ENCODE measurements at places on chromosomes 3 and 15.

- DNase-seq: no peak
These were observed 1.6 kb upstream of the NTRK3 start for GRCh38 chr15:88258093-88258641.

GRCh38 chr3:12553921-12554391, 2.9 kb upstream of the MKRN2 start:
- DNase-seq: no peak

GRCh38 chr15:57337868-57338411, 38.4 kb upstream of the CGNL1 start:
- no peak for DNase-seq

DNA sequence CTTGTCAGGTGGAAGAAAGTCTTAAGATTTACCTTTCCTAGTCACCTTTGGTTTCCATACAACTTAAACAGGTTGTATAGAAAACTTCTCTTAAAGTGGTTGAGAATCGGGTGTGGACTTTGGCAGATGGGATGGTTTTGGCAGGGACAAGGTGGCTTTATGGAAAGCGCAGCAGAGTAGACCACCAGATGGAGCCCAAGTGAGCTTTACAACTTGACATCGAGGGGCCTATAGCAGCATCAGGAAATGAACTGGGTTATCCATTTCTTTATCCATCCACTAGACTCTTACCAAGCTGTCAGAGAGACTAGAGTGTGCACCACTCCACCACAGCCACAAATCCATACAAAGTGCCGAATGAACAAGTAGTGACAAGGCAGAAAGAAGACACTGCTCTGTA, 85.3 kb upstream of the MBNL1 start:
- DNase-seq: no peak

DNA sequence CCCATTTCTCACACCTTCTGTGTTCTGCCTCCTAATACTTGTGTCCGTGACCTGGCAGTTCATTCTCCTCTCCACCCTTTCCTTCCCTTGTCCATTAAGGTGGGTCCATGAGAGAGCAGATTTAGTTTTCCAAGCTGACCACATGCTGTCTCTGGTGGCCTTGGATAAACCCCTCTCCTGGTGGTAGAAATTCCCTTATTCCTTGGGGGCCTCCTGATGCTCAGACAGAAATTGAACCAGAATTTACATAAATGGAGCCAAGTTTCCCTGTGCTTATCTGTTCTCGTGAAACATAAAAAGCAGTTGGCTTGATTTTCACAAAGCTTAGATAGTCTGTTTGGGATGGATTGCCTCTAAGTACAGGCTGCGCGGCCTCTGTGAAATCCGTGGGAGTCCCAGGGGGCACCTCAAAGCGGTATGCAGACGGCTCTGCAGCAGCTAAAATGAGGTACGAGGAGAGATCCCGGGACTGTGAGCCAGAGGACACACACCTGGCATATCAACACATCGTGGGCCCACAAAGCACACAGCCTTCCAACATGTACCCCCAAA, 101.0 kb upstream of the NMNAT3 start:
- no peak for DNase-seq

DNA sequence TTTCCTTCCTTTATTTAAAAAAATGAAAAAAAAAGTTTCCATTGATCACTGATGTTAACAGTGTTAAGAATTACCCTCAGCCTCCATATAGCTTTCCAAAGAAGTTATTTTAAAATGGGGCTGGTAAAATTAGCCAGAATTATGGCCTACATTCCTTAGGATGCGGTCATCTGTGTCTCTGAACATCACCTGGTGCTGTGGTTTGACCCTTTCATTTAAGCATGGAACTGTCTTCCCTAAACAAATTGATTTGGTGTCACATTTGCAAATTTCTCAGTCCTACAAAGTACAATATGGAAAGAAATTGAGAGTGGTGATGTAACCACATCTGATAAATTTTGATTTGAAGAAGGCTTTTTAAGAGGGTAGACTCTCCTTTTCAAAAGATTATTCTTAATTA, 40.3 kb upstream of the ZPLD1 start:
- no peak for DNase-seq

DNA sequence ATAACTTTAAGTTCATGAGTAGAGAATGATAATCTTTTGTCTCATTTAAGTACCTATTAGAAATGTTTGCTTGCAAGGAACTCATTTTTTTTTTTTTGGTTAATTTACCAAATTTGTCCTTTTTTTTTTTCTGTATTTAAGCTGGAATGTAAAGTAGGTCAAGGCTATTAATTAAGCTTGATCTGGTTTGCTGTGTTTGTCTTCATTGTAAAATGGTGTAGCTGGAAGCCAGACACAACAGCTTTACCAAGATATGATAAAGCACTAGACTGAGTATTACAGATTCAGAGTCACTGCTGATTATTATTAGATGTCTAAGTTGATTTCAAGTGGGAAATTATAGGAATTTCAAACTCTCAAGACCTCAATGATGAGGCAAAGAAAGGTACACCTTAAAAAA, 15.0 kb upstream of the ZPLD1 start:
- DNase-seq: no peak

DNA sequence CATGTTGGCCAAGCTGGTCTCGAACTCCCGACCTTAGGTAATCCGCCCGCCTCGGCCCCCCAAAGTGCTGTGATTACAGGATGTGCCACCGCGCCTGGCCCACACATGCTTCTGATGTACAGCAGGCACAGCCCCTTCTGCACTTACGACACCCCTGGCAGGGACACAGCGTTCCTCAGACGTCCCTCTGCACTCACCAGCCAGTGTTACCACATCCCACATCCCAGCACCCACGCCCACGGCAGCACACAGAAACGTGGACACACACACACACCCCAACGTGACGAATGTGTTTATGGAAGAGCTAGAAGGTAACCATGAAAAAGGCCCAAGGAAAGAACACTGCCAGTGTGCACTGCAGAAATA, 576 bp upstream of the RPAP1 start:
- DNase-seq: no peak

GRCh38 chr15:68930268-68931022, at the start of gene SPESP1:
Gene SPESP1 (plus strand): TSS chr15:68930525. CDS start chr15:68930654, 129 bp downstream.
- DNase-seq: no peak

DNA sequence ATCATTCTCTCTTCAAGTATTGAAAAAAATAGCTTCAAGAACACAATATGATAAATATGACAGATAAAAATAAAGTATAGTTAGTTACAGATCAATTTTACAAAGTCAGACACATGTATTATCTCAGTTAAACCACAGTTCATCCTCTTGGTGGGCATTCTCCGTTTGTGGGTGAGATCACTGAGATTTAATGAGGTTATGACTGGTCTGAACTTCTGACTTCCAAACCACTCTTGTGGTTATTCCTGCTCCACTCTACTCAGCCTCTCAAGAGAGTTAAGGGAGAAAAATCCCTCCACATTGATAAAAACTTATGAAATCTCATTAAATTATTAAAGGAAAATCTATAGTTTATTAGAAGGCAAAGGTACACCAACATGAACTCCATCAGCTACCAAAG, 229.9 kb upstream of the LRTM1 start:
- DNase-seq: no peak

- no peak for DNase-seq
These were observed 630.9 kb upstream of the AGTR1 start for GRCh38 chr3:148066802-148067201.

- peak; percentile 58 for DNase-seq
These were observed 229.5 kb upstream of the ROPN1 start for GRCh38 chr3:124221422-124221821.

GRCh38 chr15:69973102-69973714, 124.5 kb downstream of the TLE3 start:
- DNase-seq: no peak

DNA sequence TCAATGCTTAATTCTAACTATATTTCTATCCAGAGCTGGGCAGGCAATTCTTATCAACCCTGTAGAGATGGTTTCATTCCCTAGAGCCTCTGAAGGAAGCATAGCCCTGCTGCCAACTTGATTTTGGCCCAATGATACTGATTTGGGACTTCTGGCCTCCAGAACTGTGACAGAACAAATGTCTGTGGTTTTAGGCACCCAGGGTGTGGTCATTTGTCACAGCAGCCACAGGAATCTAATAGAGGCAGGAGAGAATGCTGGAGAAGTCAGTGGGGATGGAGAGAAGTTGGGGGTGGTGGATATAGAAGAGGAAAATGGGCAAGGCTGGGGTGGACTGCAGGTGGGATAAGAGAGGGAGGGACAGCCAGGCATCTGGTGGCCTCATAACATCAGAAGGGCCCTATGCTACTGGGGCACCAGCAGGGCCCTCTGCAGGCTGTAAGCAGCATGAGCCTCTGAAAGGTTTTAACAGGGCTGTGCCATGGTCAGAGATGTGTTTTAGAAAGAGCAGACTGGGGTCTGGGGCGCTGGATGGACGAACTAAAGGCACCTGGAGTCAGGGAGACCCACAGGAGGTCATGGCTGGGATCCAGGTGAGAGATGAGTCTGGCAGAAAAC, 19.8 kb downstream of the MRPS11 start:
- no peak for DNase-seq

- DNase-seq: no peak
These were observed 14.7 kb downstream of the TF start for GRCh38 chr3:133760916-133761315.

GRCh38 chr3:195075199-195075940, 195.6 kb downstream of the XXYLT1 start:
- DNase-seq: no peak

DNA sequence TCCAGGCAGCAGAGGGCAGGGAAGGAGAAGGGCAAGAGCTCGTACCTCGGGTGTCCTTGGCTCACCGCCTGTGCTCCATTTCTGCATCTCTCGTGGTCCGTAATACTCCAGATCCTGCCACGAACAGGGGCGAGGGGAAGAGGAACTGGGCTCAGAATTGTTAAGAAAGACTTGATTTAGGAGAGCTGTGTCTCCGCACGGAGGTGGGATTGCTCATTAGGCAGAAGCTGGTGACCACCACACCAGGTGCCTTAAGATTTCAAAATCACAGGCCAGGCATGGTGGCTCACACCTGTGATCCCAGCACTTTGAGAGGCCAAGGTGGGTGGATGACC, 37.2 kb upstream of the BDH1 start:
- no peak for DNase-seq

DNA sequence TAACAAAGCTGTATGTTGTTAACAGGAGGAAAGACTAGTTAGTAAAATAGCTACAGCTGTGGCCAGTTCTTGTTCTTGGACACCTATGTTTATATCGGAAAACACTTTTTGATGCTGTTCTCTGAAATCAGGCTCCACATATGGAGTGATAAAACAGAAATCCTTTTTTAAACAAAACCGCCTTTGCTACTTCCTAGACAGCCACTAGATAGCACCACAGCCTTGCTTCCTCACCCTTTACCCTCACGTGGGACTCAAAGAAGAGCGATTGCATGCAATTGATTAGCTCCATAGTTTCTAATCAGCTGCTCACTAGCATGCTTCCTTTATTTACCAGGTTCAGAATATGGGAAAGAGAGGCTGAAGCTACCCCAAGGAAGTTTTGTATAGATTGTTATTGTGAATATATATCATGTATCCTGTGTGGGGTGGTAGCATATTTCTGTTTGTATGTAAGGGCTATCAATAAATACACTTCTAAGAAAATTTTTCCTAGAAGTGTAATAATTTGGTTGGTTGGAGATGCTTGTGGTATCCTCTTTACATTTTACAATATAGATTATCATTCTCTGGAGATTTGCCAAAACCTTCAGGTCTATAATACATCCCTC, 4.3 kb upstream of the MTFMT start:
- DNase-seq: no peak

GRCh38 chr3:89113893-89114840, 6.7 kb downstream of the EPHA3 start:
- DNase-seq: no peak

DNA sequence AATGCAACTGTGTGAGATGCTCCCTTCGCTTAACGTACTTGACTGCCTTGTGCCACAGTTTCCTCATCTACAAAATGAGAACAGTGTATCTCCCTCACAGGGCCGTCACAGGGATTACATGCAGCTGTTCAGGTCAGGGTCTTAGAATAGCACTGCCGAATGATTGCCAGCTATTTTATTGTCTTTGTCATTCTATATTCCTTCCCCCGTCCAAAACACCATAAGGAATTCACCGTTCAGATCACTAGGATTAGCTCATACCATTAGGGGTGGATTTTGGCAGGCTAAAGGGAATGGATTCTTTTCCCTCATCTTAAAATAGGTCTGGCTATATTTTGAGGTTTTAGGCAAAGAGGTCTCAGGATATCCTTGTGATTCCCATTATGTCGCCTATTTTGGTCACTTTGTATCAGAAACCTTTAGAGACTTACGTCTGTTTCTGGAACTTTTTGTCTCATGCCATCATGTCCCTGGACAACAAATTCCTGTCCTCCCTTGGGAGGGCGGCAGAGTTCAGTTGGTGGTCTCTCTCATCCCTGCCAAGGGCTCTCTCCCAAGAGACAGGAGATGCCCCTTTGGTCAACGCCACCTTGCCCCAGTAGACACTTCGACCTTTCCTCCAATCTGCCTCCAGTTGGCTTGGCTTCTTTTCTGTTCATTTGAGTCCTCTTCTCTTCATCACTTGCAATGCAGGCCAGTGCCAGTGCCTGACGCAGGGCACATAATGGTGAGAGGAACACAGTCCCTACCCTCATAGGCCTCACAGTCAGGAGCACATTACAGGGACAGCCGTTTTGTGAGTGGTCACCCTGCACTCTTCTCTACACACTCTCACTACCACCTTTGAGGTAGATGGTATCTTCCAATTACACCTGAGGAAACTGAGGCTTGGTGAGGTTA, 171.6 kb upstream of the BHLHE40 start:
- DNase-seq: no peak

DNA sequence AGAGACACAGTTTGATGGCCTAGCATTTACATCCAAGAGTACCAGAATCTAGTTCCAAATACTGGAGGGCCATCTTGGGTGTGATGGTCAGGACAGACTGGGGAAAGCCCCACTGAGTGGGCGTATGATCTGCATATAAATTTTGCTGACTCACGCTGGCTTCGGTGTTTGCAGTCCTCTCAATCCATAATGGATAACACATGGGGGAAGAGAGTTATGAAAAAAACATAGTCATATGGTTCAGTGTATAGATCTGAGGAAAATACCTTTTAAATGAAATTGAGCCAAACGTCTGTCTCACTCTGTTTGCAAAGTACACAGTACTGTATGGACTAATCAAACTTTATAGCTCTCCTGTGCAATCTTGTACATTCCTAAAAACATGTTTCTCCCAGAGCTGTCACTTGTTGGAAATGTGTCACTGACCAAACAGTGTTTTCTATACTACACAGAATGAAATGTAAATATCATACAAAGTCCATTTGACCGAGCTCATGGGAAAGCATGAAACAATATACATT, 125.3 kb upstream of the THBS1 start:
- no peak for DNase-seq

DNA sequence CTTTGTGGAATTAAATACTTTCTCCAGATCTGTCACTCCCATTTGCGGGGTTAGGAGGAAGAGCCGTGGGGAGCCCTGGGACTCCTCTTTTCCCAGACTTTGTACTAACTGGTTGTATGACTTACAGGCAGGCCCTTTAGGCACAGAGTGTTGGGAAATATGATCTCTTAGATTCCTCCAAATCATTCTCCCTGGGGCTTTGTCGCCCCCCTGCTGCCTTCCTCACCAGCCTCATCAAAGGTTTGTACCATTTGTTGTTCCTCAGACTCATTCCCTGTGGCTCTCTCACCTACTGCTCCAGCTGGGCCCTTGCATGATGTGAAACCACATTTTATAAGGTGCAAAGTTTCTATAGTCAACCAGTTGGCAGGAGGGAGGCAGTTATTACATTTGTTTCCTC, 56.4 kb downstream of the CRYGS start:
- DNase-seq: no peak

GRCh38 chr3:71244826-71245488, 338.6 kb downstream of the FOXP1 start:
- DNase-seq: no peak

GRCh38 chr15:64305261-64305660, 50.7 kb downstream of the CSNK1G1 start:
- no peak for DNase-seq

GRCh38 chr3:185653949-185654757, 68.1 kb downstream of the SENP2 start:
- DNase-seq: no peak

Measured in NCI-H1417 treated with DMSO at 0.1 percent for 48 hours (cell line).